Activated CD8-positive, alpha-beta memory T cell treated with anti-CD3 and anti-CD28 coated beads, Interleukin-2, amount 10 ng/mL, durations not matched to agents 7 days and 5 days (primary cell): ENCODE measurements at places on chromosomes 12 and 14. TPM values are rescaled to one million over a fixed set of nuclear protein-coding genes. Genes with fewer than 3 reads are reported as not detected.

The LRRC43 gene
- not detected for total RNA-seq

The UNC119B gene
- 22.9 TPM for total RNA-seq

The GALNT4 gene
- 16.5 TPM for total RNA-seq

The BHLHE41 gene
- not detected for total RNA-seq

The KRT85 gene
- not detected for total RNA-seq

The TAS2R13 gene
- total RNA-seq: 0.45 TPM

The PTGDR gene
- 0.07 TPM for total RNA-seq

The TPPP2 gene
- total RNA-seq: not detected

The LGR5 gene
- total RNA-seq: not detected

The IFI27 gene
- total RNA-seq: 81.5 TPM

The CLMN gene
- total RNA-seq: 0.42 TPM

The SERPINA9 gene
- not detected for total RNA-seq

The ERP29 gene
- total RNA-seq: 119 TPM

The IL26 gene
- total RNA-seq: not detected

The TRPV4 gene
- not detected for total RNA-seq

The NEUROD4 gene
- total RNA-seq: not detected

The ADAMTS20 gene
- not detected for total RNA-seq

The TEX22 gene
- 3.7 TPM for total RNA-seq

The SMARCC2 gene
- total RNA-seq: 150 TPM
